ENCODE measurements at places on chromosomes 7 and 10. TPM values are rescaled to one million over a fixed set of nuclear protein-coding genes. Genes with fewer than 3 reads are reported as not detected.
A peak's percentile ranks its signal among the peaks of the same experiment; 100 is the strongest.

DNA sequence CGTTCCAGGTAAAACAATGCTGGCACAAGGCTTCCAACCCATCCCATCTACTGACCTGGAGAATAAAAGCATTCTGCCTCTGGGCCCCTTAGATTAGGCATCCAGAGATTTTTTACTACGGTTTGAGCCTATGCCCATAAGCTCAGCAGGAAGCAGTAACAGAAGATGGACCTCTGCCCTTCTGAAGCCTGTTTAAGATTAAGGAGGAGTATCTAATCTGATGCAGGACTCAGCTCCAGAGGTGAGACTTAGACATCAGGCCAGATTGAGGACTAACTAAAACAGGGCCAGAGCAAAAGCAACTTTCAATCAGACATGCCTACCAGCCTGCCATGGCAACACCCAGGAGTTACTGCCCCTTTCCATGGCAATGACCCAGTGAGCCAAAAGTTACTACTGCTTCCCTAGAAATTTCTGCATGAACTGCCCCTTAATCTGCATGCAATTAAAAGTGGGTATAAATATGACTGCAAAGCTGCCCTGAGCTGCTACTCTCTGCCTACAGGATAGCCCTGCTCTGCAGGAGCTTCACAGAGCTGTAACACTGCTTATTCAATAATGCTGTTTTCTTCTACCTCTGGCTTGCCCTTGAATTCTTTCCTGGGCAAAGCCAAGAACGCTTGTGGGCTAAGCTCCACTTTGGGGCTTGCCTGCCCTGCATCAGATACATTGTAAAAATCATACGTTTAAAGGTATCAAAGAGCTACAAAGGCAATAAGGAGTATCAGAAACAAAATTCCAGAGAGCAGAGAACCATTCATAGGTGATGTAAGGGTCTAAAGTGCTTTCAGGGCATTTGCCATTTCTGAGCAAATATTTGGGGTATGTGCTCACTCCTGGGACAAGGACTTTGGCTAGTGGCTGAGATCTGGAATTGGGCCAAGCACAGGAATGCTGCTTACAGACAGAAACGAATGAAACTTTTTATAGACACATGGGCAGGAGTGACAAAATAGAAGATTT, 25.0 kb upstream of the CNNM1 start:
- DNase-seq = no peak
- no peaks in the 10 kb centered on the region for H3K36me3 ChIP-seq
- H3K27me3 ChIP-seq = peaks cover under 1% of the 10 kb centered on the region
- no peak overlapping the region for H3K27ac ChIP-seq

Gene CHAT
- not detected for total RNA-seq

DNA sequence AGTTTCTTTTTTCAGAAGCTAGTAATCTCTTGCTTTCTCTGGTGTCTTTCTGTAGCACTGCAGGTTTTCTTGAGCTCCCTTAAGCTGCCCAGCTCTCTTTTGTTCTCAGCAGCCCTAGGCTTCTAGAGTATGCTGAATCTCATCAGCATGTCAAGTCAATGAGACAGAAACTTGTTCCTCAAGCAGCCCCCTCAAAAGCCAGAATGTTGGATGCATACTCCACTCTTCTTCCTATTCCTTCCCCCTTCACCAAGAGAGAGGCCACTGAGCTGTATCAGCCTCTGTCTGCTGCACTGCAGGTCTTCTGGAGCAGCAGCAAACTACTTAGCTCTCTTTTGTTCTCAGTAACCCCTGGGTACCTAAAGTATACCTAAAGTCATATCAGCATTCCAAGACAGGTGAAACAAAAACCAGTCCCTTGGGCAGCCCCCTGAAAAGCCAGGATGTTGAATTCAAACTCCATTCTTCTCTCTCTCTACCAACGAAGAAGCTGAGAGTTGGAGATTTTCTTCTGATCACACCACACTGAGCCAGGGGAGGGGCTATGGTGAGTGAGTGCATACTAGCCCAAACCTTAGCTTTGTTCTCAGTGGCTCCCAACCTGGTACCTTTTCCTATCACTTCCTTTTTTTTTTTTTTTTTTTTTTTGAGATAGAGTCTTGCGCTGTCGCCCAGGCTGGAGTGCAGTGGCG, 73.3 kb upstream of the WAC start:
- H3K27ac ChIP-seq = no peak overlapping the region
- H3K4me3 ChIP-seq = peak overlapping the region; percentile 41
- peak; percentile 49 for DNase-seq
- H3K4me1 ChIP-seq = peaks cover 1% of the 10 kb centered on the region

Gene LYZL2
- total RNA-seq = not detected

DNA sequence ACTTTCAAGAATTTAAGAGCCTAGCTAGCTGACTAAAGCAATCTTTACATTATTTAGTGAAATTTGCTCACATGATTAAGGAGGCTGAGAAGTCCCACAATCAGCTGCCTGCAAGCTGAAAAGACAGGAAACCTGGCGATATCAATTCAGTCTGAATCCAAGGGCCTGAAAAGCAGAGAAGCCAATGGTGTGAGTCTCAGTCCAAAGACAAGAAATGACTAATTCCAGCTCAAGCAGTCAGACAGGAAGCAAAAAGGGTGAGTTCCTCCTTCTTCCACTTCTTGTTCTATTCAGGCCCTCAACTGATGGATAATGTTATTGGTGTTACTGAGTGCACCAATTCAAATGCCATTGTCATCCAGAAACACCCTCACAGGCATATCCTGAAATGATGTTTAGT, 1231.6 kb upstream of the CELF2 start:
- H3K4me1 ChIP-seq = no peaks in the 10 kb centered on the region
- H3K4me3 ChIP-seq = no peak overlapping the region
- H3K36me3 ChIP-seq = no peaks in the 10 kb centered on the region
- H3K27me3 ChIP-seq = no peaks in the 10 kb centered on the region
- no peak overlapping the region for H3K27ac ChIP-seq
- DNase-seq = no peak

Gene CTNNA3
- 2.3 TPM for total RNA-seq

DNA sequence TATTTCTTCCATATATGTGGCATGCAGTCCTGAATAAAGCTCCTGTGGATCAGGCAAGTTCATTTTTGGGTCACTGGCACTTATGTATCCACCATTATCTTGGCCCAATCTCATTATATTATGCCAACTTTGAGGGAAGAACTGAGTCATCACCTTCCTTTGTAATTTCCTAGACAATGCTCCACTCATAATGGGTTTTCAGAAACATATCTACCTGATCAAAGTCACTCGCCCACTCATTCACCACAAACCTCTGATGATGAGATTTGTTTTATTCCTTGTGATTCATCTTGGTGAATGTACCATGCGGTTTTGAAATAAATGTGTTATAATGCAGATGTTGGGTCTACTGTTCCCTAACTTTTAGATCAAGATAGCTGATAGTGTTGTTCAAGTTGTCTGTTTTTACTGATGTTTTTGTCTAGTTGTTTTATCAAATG, 525.8 kb downstream of the KIF20B start:
- no peaks in the 10 kb centered on the region for H3K4me1 ChIP-seq
- no peak for DNase-seq
- H3K36me3 ChIP-seq = peaks cover 4% of the 10 kb centered on the region
- H3K27me3 ChIP-seq = no peaks in the 10 kb centered on the region
- no peak overlapping the region for H3K4me3 ChIP-seq

GRCh38 chr10:71401056-71401455, 4.3 kb downstream of the CDH23 start:
- H3K27ac ChIP-seq = no peak overlapping the region
- DNase-seq = no peak
- H3K27me3 ChIP-seq = peaks cover 25% of the 10 kb centered on the region
- no peak overlapping the region for H3K4me3 ChIP-seq
- H3K4me1 ChIP-seq = peaks cover 3% of the 10 kb centered on the region

- H3K27ac ChIP-seq = no peak overlapping the region
- H3K4me1 ChIP-seq = no peaks in the 10 kb centered on the region
- no peaks in the 10 kb centered on the region for H3K27me3 ChIP-seq
Observed at GRCh38 chr7:120806669-120807068, 51.3 kb downstream of the TSPAN12 start.

DNA sequence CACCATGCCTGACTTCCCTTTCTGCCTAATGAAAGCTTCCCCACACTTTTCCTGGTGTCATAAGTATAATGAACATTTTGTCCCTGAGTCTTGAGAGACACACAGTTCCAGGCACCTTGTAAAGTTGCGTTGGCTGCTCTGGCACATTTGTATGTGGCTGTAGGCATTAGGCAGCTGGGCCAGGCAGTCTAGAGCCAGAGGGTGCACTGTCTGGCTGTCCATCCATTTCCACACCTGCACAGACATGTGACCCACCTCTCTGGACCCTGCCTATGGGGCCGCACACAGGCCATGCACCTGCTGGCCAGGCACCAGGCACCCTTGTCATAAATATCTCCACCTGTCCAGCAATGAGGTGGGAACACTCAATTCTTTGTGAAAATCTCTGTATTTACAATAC, 54.7 kb upstream of the ANTXRL start:
- no peak overlapping the region for H3K27ac ChIP-seq
- no peaks in the 10 kb centered on the region for H3K27me3 ChIP-seq
- H3K4me1 ChIP-seq = no peaks in the 10 kb centered on the region
- DNase-seq = peak; percentile 5
- no peak overlapping the region for H3K4me3 ChIP-seq
- no peaks in the 10 kb centered on the region for H3K36me3 ChIP-seq
